ENCODE measurements at places on chromosomes 7 and 10.
A peak's percentile ranks its signal among the peaks of the same experiment; 100 is the strongest.

DNA sequence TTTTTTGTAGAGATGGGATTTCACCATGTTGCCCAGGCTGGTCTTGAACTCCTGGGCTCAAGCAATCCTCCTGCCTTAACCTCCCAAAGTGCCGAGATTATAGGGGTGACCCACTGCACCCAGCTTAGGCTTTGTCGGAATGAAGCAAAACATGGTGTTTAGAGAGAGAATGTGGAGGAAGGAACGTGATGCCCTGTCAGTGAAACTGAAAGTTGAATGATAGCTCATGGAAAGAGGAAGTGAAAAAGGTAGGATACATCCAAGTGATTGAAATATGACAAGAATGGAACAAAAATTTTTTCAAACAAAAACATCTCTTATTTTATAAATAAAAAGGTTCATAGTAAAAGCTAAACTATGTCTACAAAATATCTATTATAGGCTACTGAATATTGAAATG is 5.9 kb downstream of the AKAP9 start:
- no peak for DNase-seq

GRCh38 chr7:136528329-136528728 is 340.1 kb upstream of the CHRM2 start:
- no peak for DNase-seq

- no peak for DNase-seq
These were observed 229.8 kb downstream of the FOXP2 start for GRCh38 chr7:114644455-114644854.

GRCh38 chr7:77877791-77878190 is 79.2 kb downstream of the PHTF2 start:
- DNase-seq: no peak

- DNase-seq: no peak
These were observed 14.1 kb upstream of the SLC16A12 start for GRCh38 chr10:89549510-89549909.

DNA sequence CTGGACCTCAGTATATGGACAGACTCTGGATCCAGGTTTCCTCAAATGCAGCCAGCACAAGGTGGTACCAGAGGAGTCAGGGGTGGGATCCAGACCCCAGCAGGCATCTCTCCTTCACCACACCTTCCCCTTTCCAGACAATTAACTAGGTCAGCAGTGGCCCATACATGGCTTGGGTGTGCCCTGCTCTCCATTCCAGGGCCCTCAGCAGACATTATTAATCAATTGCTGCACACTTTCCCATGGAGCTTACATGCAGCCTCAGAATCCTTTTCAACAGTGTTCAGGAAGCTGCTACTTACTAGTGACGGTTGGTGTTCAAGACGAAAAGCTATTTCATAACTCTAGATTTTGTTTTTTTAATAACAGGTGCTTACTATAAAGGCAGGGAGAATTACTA is 6.0 kb downstream of the COL13A1 start:
- no peak for DNase-seq

DNA sequence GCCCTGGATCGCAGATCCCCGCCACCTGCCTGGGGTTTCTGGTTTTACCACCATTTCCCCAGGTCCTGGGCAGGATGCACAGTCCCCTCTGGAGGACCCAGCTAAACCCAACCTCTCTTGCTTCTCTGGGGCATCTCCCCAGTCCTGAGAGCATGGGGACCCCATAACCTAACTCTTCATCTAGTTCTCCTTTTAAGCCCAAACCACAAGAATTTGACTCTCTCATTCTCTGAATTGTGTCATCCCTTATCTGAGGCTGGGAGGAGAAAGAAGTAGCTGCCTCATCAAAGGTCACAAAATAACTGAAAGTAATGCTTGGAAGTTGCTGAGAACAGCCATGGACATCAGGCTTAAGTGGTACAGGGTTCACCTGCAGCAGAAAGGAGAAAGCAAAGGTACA is 159.9 kb downstream of the FGFR2 start:
- DNase-seq: no peak

- no peak for DNase-seq
These were observed 23.7 kb upstream of the TIAL1 start for GRCh38 chr10:119620241-119621077.

- no peak for DNase-seq
These were observed 43.0 kb downstream of the SLC25A40 start for GRCh38 chr7:87833130-87833529.

DNA sequence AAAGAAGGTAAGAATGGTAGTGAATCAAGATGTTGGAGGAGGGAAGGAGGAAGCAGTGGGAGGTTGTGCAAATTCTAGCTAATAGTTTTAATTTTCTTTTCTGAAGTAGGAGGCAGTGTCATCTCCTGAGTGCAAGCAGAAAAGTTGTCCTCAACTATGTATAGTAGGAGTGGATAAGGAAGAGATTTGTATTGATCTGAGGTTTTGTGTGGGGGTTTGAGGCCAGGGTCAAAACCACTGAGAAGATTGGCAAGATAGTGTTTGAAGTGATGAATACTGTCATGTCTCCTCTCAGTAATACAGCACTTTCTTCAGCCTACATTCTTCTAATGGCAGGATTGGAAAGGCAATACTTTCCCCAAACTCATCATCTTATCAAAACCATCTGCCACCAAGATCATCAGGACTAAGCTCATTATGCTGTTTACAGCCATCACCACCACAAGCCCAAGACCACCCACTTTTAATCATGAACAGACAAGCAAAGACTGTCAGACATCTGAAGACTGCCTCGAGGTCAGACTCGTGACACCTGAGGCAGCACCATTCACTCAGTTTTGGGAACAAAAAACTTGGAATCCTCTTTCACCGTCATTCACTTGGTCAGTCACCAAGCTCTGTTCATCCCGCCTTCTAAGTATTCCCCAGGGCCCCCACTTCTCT is 1.5 kb upstream of the MIOS start:
- no peak for DNase-seq

GRCh38 chr7:23394488-23395171 is 75.7 kb downstream of the IGF2BP3 start:
- no peak for DNase-seq

DNA sequence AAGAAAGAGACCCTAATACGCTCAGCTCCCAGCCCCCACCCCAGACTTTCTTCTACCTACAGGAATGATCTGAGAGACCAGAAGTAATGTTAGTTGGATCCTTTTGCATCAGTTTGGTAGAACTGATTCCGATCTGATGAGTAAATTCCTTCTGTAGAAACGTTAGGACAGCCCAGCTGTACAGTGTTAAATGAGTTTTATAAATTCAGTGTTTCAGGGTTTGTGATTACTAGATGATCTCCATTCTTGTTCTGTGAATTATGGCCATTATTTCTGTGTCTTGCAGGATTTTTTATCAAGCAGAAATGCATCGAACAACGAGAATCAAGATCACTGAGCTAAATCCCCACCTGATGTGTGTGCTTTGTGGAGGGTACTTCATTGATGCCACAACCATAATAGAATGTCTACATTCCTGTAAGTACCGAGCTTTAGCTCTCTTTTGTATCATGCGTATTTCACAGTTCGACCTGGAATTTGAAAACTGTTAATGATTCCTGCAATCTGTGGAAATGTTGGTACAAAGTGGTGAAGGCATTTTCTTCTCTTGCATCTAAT is 5.3 kb downstream of the BMI1 start:
- no peak for DNase-seq

- DNase-seq: no peak
These were observed 39.6 kb downstream of the SORCS3 start for GRCh38 chr10:104680467-104681401.

- no peak for DNase-seq
These were observed 175.8 kb upstream of the KAT6B start for GRCh38 chr10:74650613-74651012.

GRCh38 chr10:16545116-16545736 is 23.5 kb upstream of the C1QL3 start:
- DNase-seq: no peak

DNA sequence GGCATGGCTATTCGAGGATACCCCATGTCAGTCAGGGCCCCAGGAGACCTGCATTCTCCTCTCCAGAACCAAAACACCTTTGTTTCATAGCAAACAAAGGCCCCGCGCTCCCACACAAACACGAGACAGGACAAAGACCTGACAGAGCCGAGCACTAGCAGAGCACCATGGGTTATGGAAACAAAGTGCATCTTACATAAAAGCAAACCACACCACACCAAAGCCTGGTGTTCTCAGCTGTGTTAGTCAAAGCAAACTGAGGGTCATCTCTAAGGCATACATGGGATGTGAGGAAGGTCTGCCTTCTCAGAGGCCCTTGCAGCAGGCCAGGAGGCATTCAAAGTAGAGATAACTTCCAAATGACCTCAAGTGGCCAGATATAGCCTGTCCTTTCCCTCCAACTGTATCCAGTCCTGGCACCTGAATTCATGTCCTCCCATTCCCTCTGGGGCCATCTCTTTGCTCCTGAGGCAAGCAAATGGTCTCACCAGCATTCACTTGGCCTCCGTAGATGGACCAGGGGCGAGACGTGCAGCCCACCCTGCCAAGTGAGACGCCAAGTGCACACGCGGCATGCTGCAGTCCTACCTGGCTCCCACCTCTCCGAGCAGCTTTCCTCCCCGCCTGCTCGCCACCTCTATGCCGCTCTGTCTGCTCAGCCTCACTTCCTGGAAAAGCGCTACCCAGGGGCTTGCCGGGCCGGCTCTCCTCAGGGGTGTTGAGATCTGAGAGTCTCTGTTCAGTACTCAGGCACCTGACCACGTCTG is 45.3 kb upstream of the PDLIM1 start:
- no peak for DNase-seq

DNA sequence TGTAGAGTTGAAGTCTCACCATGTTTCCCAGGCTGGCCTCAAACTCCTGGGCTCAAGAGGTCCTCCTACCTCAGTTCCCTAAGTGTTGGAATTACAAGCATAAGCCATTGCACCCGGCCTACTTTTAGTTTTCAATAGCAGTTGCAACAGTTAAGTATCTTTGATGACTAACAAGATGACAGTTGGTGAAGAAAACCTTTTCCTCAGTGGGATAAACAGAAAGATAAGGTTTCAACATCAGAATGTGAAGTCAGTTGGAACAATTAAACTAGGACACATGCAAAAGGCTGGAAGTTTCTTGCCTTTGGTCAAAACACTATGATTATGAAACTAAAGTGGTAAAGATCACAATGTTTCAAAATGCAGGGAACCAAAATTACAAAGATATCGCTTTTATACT is 169.2 kb downstream of the ZNF438 start:
- DNase-seq: no peak

- no peak for DNase-seq
These were observed 23.7 kb downstream of the ATAD1 start for GRCh38 chr10:87794285-87794684.

- DNase-seq: peak; percentile 36
These were observed 674 bp upstream of the OSBPL3 start for GRCh38 chr7:24980534-24981170.

DNA sequence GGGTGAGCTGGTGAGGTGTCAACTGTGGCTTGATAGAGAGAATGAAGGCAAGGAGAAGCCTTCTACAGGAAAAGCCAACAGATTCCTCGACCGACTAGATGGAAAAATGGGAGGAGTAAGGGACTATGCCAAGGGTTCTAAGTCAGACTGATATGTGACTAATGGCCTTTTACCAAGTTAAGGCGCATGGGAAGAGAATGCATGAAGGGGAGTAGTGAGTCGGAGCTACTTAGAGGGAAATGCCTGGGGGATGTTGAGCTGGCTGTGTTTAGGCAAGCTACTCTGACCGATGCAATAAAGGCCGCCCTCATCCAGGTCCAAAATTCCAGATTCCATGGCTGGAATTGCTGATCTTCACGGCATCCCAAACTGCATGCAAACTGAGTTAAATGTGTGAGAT is 48.2 kb downstream of the APBB1IP start:
- DNase-seq: no peak

Data from activated T-cell treated with anti-CD3 and anti-CD28 coated beads, Interleukin-2, amount 50 U/mL, for 4 hours (primary cell).